Posterior vena cava (tissue), 2 donors: ENCODE measurements at places on chromosomes 1 and 21.

- no peak for DNase-seq
These were observed 78.1 kb upstream of the PTBP2 start for GRCh38 chr1:96643519-96643918.

DNA sequence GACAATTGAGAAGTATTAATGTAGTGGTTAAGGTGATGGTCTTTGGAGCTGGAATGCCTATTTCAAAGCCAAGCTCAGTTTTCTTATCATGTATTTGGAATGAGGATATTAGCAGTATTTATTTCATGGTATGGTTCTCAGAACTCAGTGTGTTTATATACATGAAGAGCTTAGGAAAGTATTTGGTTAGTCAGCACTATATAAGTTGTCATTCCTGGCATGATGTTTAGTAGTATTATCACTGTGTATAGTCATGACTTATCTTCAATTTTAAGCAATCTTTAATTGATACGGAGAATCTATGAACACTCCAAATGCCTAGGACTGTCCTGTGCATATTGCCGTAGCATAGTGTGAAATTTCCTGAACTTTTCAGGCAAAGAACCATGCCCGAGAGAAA lies 501.9 kb upstream of the USP24 start:
- no peak for DNase-seq

- no peak for DNase-seq
These were observed 19.0 kb downstream of the PLPPR5 start for GRCh38 chr1:98985687-98986086.

DNA sequence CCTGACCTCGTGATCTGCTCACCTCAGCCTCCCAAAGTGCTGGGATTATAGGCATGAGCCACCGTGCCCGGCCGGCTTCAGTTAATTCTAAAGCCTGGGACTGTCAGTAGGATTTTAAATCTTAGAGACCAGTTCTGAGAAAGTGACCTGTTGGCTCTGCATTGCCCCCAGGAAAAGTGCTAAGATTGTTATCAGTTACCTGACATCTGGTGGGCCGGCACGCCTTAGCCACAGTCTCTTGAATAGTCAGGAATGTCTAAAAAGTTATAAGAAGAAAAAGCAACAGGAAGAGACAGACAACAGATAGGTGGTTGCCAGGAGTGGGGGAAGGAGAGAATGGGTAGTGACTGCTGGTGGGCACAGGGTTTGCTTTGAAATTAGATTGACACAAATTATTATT lies 35.1 kb downstream of the RABGAP1L start:
- DNase-seq: no peak

- no peak for DNase-seq
These were observed 35.5 kb upstream of the PRDM2 start for GRCh38 chr1:13664451-13664850.

DNA sequence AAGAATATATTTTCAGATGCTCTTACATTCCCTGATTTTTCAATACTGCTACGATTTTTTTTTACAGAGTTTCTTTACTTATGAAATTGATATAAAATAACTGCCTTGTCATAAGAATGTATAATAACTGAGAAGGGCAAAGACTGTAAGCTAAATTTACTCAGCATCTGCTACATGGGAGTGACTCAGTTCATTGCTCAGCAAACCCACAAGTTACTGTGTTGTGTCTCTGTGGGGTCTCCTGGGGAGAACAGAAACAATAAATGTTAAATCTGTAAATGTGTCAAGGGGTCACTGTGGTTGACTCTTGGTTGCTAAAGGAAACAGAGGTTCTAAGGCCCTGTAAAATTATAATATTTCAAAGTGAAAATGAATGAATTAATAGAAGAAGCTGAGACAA lies 210.3 kb upstream of the CACYBP start:
- DNase-seq: no peak

- peak; percentile 96 for DNase-seq
These were observed 23.2 kb upstream of the LSM10 start for GRCh38 chr1:36420836-36421317.

- DNase-seq: no peak
These were observed 44.7 kb upstream of the SLC19A2 start for GRCh38 chr1:169530448-169530847.

DNA sequence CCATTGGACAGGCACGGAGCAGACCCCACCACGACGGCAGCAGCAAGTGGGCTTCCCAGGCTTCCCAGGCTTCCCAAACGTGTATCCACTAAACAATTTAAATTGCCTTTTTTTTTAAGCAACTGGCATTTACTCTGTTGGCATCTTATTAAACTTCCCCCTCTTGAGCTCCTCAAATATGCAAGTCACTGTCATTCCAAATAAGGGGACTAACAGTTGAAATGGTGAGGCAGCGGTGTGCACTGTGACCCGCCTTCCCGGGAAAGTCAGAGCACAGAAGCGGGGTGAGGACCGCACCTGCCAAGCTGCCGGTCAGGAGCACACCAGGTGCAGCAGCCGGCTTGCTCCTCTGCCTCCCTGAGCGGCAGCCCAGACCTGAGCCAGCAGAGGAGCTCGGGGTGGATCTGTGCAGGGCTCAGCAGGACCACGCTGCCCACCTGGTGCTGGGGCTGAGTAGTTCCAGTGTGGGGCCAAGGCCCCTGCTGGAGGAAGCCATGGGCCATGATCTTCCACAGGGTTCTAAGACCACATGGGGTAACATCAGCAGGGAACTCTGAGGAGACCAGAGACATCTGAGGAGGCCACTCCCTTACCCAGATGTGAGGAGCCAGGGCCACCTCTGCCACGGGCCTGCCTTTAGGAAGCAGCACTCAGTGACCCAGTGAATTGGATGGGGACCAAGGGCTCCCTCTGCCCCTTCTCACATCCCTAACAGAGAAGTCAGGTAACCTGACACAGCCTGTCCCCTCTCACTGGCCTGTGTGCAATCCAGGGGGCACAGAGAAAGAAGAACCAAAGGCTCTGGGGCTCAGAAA lies 245.4 kb downstream of the NPHP4 start:
- peak; percentile 59 for DNase-seq

GRCh38 chr1:198902655-198903054 lies 263.8 kb downstream of the PTPRC start:
- no peak for DNase-seq

DNA sequence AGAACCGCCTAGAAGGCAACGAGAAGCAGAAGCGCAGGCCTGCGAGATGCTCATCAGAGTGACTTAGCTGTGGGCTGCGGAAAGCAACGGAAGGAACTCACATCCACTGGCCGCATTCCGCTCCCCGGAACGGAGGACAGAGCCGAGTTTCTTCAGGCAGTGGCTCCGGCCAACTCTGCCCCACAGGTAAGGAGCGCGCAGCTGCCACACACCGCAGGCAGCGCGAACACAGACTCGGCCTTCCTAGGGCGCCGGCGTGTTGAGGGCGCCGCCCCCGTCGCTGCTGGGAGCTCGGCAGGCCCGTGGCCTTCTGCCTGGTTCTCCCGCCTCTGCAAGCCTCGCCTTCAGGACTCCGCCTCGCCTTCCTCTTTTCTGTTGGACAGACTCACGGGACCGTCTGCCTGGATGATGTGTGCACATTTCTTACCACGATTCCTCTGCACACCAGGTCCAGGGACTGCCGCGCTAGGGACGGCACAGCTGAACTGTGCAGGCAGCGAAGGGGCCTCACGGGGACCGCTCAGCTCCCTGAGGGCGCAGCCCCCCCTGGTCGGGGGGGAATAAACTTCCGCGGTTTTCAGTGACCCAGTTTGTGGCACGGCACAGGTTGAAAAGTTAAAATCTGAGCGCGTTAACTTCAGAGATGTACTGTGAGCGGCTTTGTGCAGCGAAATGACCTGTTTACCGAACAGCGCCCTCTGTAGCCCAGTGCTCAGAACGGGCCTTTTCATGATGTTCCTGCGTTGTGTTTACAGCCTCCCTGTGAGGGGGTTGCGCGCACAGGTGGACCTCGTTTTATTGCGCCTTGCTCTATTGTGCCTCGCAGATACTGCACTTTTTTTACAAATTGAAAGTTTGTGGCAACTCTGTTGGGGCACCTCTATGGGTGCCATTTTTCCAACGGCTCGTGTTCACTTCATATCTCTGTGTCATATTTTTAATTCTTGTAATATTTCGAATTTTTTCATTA lies 15.8 kb downstream of the TCP10L start:
- peak; percentile 89 for DNase-seq

- DNase-seq: no peak
These were observed 36.6 kb downstream of the UBE2T start for GRCh38 chr1:202305168-202305567.

DNA sequence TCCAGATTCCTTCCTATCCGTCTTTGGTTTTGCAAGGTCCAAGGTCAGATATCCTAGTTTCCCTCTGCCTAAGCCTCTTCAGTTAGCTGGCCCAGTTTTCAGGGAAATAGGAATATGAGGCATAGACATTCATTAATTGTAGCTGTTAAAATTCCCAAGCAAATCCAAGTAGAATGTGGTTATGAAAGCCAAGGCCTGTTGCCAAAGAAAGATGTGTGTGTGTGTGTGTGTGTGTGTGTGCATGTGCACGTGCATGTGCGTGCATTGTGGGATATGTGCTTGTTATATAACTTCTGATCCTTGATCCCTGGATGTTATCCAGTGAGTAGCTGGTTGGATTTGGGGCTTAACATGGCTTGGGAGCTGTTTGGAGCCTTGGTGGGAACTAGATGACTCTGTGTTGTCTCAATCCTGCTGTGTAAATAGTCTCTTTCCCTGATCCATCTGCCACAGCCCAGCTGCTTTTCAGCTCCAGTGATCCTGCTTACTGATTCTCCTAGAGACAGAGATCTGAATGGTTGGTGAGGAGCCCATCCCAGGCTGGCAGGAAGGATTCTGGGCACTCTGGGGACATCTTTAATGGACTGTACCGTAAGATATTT lies 70.6 kb upstream of the GCLM start:
- no peak for DNase-seq

GRCh38 chr1:212858461-212859265 lies 588 bp downstream of the FLVCR1 start:
- DNase-seq: peak; percentile 81

DNA sequence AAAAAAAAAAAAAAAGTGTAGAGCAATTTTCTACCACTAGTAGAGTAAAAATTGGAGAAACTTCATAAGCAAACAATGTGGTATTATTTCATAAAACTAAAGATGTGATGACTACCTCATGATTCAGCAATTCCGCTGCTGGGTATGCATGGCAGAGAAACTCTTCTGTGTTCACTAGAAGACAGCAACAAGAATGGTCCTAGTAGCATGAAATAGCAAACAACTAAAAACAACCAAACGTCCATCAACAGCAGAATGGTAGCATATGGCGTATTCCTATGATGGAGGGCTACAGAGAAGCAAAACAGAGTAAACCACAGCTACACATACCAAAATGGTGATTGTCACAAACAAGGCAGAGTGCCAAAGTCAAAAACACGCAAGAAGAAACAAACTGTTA lies 18.9 kb downstream of the HTR1D start:
- DNase-seq: peak; percentile 10

DNA sequence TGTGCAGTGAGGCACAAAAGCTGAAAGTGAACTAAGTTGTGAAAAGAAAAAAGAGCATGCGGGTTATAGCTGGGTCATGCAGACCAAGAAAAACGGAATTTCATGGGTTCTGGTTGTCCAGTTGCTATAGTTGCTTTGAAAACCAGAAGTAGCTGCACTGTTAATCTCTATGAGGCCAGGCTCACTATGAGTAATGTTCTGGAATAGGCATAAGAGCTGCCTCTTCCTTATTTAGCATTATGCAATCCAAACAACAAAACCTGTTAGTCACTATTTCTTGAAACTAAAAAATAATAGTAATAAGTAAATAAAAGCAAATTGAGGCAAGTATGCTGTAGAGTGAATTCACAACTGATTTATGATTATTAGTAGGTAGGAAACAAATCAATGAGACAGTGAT lies 1383.7 kb downstream of the MRPL39 start:
- no peak for DNase-seq

DNA sequence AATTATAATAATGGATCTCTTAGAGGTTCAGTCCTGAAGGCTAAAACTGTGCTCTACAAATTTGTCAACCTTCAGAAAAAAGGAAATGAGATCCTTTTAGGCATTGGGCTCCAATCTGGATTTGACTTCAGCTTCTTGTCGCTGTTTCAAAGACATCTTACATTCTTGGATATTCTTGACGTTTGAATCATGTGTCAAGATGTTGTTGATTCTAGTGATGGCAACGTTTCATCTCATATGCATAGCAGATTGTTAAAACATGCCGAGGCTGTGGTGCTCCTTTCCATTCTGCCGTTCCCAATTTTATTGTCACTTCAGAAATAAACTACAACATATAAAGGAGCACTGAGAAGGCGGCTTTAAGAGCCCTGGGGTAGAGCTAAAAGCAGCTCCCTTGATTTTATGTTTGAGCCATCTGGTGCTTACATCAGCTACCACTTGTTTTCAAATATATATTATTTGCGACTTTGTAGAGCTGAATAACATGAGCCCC lies 467.6 kb upstream of the ZRANB2 start:
- no peak for DNase-seq

GRCh38 chr21:42019101-42019605 lies 9.0 kb upstream of the ZBTB21 start:
- DNase-seq: no peak

GRCh38 chr1:214584805-214585766 lies 17.9 kb upstream of the CENPF start:
- no peak for DNase-seq
